NCI-H187 treated with DMSO at 0.1 percent for 48 hours (cell line): ENCODE measurements at places on chromosomes 5 and 9.

DNA sequence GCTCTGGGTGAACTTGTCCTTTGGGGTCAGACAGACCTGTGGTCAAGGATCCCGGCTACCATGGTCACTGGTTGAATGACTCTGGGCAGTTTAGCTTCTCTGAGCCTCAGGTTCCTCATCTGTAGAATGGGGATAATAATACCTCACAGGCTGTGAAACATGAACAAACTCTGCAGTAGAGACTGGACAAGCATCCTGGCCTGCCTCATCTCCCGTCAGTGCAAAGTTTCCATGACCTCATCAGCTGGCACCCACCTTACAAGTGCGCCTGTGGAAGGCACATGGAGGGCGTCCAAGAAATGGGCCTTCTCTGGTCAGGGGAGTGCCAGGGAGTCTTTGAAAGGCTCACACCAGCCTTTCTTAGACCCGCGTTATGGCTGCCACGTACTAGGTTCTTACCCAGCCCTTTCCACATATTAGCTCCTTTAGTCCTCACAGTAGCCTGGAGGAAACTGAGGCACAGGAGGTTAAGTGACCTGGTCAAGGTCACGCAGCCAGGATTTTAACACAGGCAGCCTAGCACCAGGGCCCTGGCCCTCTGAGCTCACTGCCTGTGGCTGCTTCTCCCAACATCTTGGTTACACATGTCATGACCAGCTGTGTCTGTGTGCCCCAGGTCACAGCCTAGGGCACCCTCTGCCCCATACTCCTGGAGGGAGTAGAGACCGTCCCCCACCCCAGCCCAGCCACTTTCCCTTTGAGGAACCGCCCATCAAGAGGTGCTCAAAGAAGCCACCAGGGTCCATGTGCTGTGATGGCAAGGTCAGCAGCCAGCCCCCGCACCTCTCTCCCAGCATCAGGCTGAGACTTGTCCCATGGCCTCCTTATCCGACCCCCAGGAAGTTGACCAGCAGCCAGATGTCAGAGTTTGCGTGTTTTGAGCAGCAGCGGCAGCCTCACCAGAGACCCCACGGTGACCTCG lies 39.4 kb upstream of the RPL26L1 start:
- no peak for DNase-seq

DNA sequence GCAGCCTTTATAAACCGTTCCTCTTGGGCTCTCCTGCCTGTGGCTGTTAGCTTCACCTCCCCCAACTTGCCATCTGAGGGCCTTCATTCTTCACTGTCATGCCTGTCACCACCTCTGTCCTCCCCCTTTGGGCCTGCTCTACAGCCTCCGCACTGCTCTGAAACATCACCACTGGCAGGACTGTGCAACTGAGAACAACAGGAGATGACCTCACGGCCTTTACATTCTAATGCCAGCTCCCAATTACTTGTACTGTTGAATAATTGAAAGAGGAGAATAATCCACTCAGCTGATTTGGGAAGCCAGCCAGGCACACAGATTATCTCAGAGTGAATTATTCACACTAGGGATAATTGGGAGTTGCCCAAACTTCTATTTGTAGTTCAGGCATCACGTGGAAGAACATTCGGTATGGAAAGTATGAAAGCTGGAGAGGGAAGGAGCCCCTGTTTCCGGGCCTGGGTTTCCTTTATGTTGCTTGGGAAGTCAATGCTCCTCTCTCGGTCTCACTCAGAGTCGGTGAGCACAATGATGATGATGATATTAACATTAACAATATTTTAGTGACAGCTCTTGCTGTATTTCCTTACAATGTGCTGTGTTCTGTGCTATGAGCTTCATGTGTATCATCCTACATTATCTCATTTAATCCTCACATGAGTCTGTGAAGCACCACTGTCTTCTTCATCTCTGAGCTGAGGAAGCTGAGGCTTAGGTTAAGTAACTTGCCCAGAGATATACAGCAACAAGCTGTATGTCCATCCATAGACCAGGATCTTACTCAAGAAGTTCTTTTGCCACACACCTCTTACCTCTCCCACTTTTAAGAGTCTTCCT lies 99.3 kb upstream of the LRRTM2 start:
- DNase-seq, result no peak

DNA sequence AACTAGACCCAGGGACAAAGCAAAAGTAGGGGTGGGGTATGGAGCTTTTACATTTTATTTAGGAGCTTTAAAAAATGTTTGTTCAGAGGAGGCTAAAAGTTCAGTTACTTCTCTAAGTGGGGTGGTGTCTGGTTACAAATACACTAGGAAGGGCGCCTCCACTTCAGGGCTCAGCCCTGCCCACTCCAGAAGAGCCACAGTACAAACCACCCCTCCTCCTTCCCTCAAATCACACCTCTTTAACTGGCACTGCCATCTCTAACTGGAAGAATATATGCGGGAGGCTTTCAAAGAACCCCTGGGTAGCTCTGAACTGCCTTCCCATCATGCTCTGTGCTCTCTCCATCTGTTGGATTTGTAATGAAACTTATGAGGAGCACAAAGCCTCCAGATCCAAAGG lies 98.8 kb upstream of the NFIB start:
- DNase-seq, result peak; percentile 49

DNA sequence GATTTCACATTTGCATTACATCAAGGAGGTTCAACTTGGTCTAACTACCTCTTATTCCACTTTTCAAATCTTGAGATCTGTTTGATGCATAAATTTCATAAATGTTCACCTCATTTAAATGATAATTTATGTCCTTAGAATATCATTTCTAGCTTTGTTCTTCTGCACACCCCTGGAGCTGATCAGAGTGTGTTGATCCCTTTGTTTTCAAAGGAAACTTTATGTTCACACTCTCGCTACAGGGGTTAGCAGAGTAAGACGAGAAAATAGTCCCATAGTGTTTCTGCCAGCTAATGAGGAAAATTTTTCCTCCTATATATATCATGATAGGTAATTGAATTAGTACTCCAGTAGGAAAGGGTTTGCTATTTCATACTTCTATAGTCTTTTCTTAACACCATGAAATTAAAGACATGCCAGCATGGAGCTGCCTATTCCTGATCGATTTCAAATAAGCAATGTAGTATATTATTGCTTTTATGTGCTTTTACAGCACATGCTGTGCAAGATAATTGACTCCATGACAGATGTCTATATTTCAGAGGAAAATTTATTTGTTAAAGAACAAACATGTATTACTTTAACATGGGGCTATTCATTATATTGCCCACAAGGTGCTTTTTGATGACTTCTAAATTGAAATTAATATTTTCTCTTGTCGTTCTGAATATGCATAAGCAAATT lies 4.8 kb upstream of the PAM start:
- no peak for DNase-seq

- DNase-seq, result no peak
Observed at GRCh38 chr5:943918-944620, 51.4 kb downstream of the TRIP13 start.

GRCh38 chr5:128455841-128456361 lies 82.1 kb downstream of the FBN2 start:
- DNase-seq, result no peak

- no peak for DNase-seq
Observed at GRCh38 chr5:146428658-146429057, 18.5 kb upstream of the TCERG1 start.

DNA sequence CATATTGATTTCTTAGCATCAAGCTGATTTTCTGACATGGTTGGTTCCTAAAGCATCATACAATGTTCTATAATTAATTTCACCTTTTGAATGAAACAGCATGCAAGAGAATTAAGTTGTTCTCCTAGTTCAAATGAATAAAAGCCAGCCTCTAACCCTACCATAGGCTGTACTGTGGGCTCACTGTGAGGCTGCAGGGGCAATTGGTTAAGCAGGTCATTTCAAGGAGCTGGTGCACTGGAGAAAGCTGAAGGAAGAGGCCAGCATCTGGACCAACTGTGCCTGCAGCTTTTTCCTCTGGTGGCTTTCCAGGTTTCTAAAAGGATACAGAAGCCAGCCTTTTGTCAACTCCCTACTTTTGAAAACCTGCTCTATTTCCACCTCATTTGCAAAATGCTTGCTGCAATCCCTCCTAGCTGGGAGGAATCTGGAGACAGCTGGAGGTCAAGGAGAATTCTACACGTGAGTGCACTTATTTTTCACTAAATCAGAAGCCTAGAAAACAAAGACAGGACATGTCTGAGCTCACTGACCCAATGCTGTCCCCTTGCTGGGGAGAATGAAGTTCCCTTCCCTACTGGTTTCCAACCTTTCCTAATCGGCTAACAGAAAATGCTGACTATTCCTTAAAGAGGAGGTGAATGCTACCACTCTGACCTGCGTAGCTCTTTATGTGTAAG lies 158.9 kb downstream of the APBA1 start:
- no peak for DNase-seq

DNA sequence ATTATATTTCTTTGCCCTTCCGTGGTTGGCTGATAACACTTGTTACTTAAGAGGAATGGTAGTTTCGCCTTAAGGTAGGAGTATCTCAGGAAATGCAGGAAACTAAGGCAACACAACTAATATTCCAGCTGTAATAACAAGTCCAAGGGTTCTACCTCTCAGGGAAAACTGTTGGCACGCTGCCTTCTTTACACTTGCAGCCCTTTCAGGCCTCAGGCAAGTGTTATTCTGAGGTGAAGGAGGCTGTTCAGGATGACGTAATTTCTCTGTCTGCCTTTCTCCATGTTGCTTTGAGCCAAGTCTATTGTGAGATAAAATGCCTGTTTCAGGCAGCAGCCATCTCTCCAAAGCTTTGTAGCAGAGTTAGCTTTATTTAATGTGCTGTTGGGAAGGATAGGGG lies 38.0 kb downstream of the VCAN start:
- DNase-seq, result no peak

DNA sequence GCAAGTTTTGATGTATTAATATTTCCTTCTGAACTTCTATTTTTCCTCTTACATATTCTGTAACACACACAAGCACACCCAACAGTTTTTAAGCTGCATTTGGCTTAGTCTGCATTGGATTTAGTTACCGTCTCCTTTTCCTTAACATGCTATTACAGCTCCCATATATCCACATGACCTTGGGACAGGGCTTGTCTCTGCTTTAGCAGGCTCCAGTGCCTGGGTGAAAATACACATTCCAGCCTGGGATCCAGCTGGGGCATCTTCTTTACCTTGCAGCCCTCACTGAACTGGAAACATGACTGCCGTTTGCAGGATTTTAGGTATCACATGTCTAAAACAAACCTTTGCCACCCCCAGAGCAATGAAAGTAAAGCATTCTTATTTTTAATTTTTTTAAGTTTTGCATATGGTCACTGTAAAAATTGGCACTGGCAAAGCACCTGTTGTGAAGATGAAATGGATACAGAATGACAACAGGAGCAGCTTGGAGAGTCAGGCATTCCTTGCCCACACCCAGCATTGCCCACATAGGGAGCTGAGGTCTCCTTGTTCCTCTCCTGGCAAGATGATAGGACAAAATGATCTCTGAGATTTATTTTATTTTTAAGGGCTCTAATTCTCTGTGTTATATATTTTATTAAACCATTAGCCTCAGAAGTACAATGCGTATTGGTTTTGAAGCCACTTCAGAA lies 4.0 kb downstream of the GADD45G start:
- no peak for DNase-seq

DNA sequence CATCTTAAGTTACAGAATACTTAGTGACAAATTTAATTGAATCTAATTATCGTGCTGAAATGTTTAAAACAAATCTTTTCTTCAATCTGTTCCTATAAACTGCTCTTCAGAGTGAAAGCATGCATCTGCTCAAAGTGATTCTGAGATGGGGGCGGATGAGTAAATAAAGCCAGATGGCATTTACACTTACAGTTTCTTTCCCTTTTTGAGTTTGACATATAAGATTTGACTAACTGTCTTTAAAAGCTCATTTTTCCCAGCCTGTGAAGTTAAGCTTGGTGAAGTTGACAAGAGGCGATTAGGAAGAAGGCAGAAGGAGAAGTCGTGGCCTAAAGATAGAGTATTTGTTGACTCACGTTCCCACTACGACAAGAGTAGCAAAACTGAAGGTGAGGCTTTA lies 137.4 kb downstream of the LPAR1 start:
- no peak for DNase-seq

- no peak for DNase-seq
Observed at GRCh38 chr5:36570301-36571095, 35.9 kb upstream of the SLC1A3 start.

GRCh38 chr5:137847687-137848086 lies 20.0 kb upstream of the MYOT start:
- DNase-seq, result peak; percentile 3

GRCh38 chr9:90832261-90832660 lies 30.6 kb downstream of the SYK start:
- DNase-seq, result no peak

- DNase-seq, result no peak
Observed at GRCh38 chr9:32427111-32427873, 42.8 kb downstream of the ACO1 start.

DNA sequence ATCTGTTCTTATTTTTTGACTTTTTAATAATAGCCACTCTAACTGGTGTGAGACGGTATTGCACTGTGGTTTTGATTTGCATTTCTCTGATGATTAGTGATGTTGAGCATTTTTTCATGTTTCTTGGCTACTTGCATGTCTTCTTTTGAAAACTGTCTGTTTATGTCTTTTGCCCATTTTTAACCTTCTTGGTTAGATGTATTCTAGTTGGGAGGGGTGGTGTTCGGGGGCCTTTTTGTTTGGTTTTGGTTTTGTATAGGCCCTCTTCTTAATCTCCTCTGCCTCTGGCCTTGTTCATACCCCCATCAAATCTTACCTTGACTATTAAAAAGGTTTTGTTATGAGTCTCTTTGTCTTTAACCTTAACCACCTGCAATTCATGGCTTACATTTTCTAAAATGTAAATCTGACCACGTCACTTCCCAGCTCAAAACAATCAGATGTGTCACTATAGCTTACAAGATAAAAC lies 107.8 kb upstream of the NR4A3 start:
- no peak for DNase-seq

GRCh38 chr5:61472172-61472958 lies 140.3 kb downstream of the ZSWIM6 start:
- no peak for DNase-seq

- no peak for DNase-seq
Observed at GRCh38 chr5:179307931-179308471, 37.3 kb downstream of the ADAMTS2 start.

- no peak for DNase-seq
Observed at GRCh38 chr5:66454186-66455078, 141.8 kb upstream of the MAST4 start.

- DNase-seq, result no peak
Observed at GRCh38 chr5:172683264-172683644, 42.2 kb downstream of the NEURL1B start.

DNA sequence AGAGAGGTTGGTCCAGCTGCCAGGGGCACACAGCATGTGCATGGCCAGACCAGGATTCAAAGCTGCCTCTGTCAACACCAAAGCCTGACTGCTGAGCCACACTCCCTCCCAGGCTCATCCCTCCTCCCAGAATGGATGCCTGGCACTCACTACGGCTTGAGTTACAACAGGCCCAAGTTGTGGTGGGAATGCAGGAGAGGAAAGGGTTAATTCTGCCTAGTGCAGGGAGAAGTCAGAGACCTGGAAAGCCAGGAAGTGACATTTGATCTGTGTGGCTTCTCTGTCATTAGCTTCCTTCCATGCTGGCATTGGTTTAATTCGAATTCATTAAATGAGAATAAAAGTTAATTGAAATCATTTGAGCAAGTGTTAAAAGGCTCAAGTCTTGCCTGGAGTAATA lies 150.0 kb downstream of the NSG2 start:
- no peak for DNase-seq
